HS-27A (cell line): ENCODE measurements at places on chromosomes 13 and 19.

GRCh38 chr13:114065926-114066774 is 66.3 kb downstream of the RASA3 start:
- no peak for DNase-seq

DNA sequence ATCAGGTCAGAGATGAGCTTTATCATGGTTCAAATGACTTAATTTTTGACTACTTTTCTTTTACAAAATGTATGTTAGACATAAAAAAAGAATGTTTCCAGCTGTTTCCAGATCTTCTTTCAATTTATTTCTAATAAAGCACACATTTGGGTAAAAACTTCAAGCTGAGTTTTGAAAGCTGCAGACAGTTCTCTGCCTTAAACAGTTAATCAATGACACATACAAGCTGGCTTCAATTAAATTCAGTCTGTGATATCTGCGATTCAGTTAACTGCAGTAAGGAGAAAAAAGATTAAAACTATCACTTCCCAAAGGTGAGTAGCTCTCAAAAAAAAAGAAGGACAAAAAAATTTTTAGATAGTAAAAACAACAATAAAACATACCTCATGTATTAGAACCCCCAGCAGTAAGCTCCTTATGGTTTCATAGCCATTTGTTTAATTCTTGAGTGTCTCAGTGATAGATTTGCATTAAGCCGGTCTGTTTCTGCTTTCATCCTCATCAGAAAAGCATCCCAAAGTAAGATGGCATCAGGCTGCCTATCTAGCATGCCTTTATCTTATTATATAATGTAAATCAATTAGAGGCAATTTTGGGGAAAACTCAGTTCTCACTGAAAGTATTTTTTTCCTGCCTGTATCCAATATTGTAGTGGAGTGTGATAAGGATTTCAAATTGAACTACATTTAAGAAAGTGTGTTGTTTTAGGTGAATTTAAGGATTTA is 81.8 kb upstream of the STARD13 start:
- DNase-seq, result no peak

- DNase-seq, result no peak
These were observed 1.6 kb upstream of the PCDH8 start for GRCh38 chr13:52850072-52850395.

DNA sequence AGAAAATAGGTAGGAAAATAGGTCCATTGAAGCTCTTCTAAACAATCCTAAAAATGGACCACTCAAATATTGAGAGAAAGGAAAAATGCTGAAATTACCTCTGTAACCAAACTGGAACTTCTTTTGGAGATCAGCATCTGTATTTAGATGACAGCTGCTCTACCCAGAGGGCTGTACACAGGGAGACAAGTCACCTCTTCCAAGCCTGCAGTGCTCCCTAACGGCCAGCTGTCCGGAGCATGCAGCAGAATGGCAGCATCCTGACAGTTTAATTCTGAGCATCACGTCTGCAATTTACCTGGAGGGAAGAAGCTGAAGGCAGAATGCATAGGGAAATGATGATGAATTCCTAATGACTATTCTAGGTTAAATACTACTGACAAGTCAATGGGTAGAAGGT is 62.8 kb upstream of the DIAPH3 start:
- no peak for DNase-seq
